ENCODE measurements at places on chromosomes 2 and 18.

- DNase-seq = no peak
Measured at GRCh38 chr2:74375838-74376237, 4.3 kb downstream of the DCTN1 start.

- DNase-seq = no peak
Measured at GRCh38 chr2:181300600-181301291, 156.4 kb upstream of the ITGA4 start.

DNA sequence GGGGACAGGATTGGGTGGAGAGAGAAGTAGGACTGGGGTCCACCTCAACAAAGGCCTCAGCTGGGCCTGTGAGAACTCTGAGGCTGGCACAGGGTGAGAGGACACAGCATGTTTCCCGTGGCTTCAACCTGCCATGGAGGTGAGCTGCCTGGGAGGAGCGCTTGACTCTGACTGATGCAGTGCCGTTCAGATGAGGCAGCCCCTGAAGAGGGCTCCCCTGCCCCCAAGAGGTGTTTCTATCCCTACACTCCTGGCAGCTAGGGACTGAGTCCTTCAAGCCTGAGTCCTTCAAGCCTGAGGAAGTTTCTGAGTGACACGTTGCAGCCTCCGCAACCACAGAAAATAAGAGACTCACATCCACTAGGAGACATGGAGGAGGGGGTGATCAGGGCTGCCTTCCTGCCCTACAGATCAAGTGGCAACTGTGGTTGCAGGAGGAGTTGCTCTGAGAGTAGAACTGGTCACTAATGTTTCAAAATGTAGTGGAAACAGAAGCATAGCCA, 49.6 kb upstream of the TMEM177 start:
- no peak for DNase-seq

- DNase-seq = no peak
Measured at GRCh38 chr2:84022810-84023431, 436.2 kb downstream of the SUCLG1 start.

DNA sequence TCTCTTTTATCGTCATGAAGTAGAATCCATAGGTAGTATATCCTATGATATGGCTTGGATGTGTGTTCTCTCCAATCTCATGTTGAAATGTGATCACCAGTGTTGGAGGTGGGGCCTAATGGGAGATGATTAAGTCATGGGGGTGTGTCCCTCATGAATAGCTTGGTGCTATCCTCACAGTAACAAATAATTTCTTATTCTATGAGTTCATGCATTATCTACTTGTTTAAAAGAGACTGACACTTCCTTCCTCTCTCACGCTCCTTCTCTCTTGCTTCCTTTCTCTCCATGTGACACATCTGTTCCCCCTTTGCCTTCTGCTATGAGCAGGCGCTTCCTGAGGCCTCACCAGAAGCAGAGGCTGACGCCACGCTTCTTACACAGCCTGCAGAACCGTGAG, 165.6 kb downstream of the MREG start:
- no peak for DNase-seq

DNA sequence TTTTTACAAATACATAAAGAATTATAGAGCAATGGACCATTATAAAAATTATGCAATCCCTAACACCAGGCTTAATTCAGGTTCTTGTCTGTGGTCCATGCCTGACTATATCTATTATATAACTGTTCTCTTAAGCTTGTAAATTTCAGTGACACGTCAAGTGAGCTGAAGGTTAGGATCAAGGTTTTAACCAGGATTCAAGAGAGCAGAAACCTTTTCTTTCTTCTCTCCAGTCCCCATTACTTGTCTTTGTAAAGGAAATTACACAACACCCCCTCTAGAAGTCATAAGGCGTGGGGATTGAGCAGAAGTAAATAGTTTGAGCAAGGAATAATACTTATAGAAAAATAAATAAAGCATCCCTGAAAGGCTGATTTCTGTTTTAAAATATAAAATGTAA, 122.0 kb downstream of the ZNF521 start:
- DNase-seq = no peak

GRCh38 chr2:156585457-156585856, 149.3 kb downstream of the GPD2 start:
- no peak for DNase-seq

GRCh38 chr2:54967269-54967668, 83.0 kb downstream of the RTN4 start:
- no peak for DNase-seq

- DNase-seq = no peak
Measured at GRCh38 chr2:191625016-191625415, 52.9 kb upstream of the NABP1 start.

Measured in stimulated activated CD8-positive, alpha-beta memory T cell treated with anti-CD3 and anti-CD28 coated beads, Interleukin-15, amount 100 ng/mL, for 24 hours (primary cell).